ENCODE measurements at places on chromosomes 16 and 17.

DNA sequence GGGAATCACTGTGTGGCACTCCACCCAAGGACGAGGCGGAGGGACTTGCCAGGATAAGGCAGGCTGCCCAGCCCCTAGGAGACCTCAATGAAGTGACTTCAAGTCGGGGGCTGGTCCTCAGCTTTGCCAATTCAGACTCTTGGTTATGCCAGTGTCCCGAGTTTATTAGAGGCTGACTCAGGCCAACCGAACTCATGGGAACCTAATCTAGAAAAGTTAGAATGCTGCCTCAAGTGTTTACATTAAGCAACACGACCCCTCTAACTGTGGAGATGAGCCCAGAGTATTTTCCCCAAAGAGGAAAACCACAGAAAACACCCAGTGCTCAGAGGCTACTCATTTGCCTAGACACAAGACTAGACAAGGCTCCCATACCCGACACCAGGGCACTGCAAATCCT, 1.1 kb upstream of the TEKT3 start:
- no peak for DNase-seq

DNA sequence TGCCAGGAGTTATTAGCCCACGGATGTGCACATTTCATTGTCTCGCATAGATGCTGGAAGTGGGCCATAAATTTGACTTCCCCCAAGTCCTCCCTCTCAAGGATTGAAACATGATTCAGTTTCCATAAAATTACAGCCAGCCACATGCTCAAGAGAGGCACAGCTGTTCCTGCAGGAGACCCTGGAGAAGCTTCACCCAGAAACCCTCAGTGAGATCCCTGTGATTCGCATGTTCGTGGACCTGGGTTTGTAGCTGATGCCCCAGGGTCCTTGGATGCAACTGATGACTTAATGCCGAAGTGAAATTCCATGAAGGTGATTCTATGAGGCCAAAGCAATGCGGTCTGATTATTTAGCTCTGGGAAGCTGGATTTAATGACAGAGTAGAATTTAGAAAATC, 24.7 kb upstream of the AQP8 start:
- DNase-seq, result no peak

GRCh38 chr17:64146418-64147109, 16.6 kb upstream of the ERN1 start:
- DNase-seq, result peak; percentile 36

GRCh38 chr17:8894673-8895578, 27.5 kb upstream of the PIK3R6 start:
- DNase-seq, result no peak

DNA sequence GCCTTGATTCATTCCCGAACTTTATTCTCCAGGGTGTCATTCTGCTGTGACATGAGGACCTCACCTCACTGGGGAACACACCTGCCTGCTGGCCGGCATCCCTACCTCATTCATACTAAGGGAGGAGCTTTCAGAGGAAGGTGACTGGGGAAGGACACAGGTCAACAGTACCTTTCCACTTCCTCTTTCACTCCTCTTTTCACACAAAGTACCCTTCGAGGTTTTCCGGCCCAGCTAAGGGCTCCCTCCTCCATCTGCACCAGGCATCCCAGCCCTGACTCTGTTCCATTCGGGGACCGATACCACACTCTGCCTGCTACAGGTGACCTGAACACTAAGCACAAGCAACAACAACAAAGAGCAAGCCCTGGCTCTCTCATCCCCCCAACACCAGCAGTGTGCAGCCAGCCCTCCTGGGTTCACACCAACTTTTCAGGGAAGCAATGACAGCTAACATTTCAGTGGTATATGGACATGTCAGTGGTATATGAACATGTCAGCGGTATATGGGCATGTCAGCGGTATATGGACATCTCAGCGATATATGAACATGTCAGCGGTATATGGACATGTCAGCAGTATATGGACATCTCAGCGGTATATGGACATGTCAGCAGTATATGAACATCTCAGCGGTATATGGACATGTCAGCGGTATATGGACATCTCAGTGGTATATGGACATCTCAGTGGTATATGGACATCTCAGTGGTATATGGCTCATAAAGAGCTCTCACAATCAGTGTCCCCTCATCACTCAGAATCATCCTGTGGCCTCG, 16.0 kb downstream of the TRIM25 start:
- no peak for DNase-seq

DNA sequence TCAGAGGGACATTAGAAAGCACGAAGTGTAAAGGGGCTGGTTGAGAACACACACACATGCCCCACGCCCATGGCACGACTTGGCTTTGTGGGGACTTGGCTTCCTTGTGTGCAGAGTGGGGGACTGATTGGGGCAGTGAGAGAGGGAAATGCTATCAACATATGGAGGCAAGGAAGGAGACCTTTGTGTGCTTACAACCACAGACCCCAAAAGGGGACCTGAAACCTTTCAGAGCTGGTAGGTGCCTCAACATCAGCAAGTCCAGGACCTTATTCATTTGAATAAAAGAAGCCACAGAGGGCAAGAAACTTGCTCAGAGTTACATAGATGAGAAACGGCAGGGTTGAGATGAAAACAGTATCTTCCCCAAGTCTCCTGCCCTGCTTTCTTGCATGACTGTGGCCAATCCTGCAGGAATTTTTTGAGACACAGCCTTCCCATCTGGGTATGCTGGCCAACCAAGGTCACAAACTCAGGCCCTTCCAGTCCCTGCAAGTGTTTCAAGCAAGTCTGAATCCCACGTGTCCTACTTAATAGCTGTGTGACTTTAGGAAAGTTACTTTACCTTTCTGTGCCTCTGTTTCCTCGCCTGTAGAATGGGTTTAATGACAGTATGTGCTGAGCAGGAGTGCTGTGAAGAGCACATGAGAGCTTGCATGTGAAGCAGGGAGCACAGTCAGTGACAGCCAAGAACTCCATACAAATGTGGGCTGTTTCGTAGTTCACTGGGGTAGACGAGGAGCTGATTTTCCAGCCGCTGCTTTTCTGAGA, 26.2 kb downstream of the C16orf78 start:
- no peak for DNase-seq

- DNase-seq, result no peak
These were observed 74.2 kb downstream of the CNTNAP4 start for GRCh38 chr16:76351441-76351840.

Data from T-helper 17 cell (primary cell).